ENCODE measurements at places on chromosomes 1 and 21.

- DNase-seq: no peak
These were observed 711.2 kb downstream of the KCNT2 start for GRCh38 chr1:195897076-195897475.

- no peak for DNase-seq
These were observed 24.6 kb downstream of the RALGPS2 start for GRCh38 chr1:178749581-178750166.

DNA sequence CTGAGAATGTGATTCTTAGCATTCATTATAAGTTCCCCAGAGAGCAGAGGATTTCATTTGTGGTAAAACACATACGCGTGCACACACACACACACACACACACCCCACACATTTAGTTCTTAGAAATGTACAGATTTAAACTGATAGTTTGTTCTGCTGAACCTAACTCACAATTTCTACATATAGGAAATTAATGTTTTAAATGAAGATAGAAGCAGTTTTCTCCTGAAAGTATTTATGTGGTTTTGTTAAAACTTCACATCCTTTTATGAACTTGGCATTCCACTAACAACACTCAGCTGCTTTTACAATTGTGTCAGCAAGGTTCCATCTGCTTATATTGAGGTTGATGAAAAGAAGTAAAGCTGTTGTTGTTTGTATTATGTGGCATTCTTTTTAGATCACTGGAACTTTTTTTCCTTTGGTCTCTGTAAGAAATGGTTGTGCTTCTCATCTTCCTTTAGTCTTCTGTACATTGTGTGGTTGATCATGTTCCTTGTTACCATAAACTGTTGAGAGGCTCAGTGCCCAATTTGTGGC, 41.6 kb downstream of the AK4 start:
- DNase-seq: no peak

- no peak for DNase-seq
These were observed 174.3 kb upstream of the DPT start for GRCh38 chr1:168903237-168903830.

DNA sequence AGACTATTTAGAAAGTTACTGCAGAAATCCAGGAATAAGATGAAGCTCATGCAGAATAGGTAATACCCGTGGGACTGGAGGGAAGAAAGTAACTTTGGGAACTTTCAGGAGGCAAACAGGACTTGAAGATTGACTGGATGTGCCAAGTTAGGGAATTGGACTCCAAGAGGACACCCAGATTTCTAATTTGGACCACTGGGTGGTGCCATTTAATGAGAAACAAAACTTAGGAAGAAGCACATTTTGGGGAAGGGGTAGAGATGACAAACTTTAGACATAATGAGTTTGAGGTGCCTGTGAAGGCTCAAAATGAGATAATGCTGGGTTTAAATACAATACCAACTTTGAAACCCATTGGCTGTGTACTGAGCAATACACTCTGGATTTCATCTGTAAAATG, 3.3 kb upstream of the B4GALT3 start:
- no peak for DNase-seq

- DNase-seq: no peak
These were observed 2.0 kb downstream of the PRMT6 start for GRCh38 chr1:107058245-107059032.

GRCh38 chr1:205360891-205361290, 4.2 kb upstream of the KLHDC8A start:
- DNase-seq: no peak

DNA sequence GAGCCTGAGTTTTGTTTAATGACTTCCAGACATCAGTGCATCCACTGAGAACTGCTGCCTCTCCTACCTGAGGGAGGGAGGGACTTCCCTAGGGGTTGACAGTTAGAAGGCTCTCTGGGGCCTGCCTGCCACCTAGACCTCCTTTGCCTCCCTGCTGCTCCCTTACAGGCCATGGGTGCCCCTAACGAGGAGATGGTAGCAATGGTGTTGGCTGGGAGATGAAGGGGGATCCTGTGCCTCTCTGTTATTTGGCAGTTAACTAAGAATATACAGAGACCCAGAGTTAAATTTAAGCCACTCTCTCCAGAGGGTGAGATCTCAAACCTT, 66.1 kb downstream of the UBE2U start:
- DNase-seq: no peak

DNA sequence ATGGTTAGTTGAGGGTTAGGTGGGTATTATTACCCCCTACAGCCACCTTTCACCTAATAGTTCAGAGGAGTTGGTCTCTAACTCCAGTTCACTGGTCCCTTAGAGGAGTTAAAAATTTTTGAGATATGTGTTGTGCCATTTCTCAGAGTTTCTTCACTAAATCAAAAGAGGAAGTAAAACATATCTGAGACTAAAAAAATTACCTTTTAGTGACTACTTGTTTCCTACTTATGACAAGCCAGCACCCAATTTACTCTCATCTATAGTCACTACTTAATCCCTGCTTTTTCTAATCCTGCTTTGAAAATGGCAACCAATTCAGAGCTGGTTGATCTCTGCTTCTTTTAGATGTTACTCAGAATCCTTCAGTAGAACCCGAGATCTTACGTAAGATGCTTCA, 1316.8 kb upstream of the B3GALT2 start:
- no peak for DNase-seq

DNA sequence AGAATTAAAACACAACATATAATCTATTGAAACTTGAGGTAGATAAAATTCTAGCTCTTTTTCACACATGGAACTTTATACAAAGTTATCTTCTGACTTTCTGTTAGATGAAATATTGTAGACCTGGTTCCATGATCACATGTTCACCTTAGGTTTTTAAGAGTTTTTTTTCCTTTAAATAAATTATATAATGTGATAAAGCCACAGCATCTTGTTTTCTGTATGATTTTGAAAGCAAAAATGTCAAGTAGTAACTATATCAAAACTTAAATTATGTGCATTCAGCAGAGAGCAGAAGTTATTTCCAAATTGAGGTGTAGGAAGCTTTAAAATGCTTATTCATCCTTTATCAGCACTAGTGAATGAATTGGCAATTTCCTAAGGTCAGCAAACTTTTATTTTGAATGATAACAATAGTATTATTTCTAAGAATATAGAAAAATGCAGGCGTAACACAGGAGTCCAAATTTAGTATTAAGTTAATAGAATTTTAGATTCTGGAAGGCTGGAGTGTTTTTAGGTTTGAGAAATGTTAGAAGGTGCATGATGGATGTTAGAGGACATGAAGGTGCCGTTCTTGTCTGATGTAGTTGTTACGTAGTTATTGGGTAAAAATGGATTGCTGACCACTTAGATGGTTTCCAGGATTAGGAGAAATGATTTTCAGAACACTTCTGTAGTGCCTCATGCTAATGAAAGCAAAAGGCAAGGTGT, 17.5 kb downstream of the BACH1 start:
- no peak for DNase-seq

GRCh38 chr1:199463521-199464127, 563.9 kb upstream of the NR5A2 start:
- no peak for DNase-seq

DNA sequence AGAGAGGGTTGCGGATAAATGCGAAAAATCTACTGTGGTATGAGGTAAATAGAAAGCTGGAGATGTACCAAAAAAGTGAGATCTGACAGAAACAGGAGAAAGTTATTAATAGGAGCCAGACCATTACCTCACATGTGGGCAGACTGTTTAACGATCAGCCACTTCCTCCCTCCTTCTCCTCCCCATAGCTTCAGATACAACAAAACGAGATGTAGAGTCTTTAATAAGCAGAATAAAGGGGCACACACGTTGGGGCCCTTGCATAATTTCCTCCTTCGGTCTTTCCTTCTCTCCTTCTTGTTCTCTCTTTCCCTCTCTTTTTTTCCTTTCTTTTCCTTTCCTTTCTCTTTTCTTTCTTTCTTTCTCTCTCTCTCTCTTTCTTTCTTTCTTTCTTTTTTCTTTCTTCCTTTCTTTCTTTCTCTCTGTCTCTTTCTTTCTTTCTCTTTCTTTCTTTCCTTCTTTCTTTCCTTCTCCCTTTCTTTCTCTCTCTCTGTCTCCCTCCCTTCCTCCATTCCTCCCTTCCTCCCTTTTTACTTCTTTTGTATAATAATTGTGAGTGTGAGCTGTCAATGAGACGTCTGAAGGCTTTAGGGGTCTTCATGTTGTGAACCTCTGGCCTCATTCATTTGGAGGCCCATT, 242.1 kb downstream of the GRIK1 start:
- no peak for DNase-seq

DNA sequence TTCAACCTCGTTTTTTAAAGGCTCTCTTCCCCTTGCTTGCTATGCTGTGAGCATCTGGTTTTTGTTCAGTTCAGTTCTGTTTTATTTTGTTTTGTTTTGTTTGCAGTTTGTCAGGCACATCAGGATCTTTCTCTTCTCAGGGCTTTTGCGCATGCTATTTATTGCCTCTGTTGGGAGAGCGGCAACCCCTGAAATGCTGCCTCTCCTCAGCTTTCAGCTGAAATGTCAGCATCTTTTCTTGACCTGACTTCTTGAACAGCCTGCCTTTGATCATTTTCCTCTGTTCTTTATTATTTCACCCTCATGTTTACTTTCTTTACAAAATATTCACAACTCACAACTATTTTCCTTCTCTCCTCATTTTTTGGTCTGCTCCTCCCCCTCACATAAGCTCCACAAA, 50.4 kb upstream of the RC3H1 start:
- no peak for DNase-seq

All from activated gamma-delta T cell treated with anti-CD3 and anti-CD28 coated beads, Interleukin-2, amount 50 U/mL, for 16 hours (primary cell).